ENCODE measurements at places on chromosomes 1 and 21.

DNA sequence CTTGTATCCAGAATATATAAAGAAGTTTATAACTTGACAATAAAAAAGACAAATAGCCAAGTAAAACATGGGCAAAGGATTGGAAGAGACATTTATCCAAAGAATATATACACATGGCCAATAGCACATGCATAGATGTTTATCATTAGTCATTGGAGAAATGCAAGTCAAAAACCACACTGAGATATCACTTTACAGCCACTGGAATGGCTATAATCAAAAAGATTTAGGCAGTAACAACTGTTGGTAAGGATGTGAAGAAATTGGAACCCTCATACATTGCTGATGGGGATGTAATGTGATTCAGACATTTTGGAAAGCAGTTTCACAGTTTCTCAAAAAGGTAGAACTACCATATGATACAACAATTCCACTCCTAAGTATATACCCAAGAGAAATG, 51.1 kb downstream of the SLC44A5 start:
- no peak for DNase-seq

DNA sequence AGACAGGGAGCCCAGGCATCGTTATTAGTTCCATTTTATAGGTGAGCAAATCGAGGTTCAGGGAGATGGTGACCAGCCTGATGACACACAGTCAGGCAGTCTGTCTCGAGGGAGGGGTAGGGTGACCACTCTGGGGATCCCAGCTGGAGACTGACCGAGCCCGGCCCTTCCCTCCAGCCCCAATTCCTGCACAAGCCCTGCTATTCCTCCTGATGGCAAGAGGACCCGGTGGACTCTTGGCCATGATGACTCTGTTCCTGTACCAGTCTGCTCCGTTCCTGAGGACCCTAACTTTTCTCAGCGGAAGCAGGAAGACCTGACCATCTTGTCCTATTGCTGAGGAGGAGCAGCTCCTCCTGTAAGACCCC, 391 bp downstream of the AGT start:
- no peak for DNase-seq

DNA sequence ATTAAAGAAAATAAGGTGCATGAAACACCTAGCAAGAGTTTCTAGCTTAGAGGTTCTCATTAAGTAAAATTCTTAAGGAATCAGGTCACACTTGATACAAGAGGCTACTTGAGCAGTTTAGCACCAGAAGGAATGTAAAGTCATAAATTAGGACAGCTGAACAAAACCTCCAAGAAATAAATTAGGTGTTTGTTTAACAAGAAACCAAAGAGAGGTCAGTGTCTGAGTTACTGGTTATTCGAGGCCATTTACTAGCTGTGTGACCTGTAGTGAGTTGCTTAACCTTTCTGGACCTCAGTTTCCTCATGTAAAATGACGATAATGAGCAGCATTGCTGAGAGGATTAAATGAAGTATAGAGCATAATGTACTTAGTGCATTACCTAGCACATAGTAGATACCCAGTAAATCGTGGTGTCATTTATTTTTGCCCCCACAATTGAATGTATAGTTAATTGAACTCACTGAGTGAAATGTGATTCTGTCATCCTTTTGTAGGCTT, 908 bp upstream of the ELK4 start:
- no peak for DNase-seq

GRCh38 chr21:37793660-37794059, 122.6 kb downstream of the KCNJ6 start:
- DNase-seq, result no peak

DNA sequence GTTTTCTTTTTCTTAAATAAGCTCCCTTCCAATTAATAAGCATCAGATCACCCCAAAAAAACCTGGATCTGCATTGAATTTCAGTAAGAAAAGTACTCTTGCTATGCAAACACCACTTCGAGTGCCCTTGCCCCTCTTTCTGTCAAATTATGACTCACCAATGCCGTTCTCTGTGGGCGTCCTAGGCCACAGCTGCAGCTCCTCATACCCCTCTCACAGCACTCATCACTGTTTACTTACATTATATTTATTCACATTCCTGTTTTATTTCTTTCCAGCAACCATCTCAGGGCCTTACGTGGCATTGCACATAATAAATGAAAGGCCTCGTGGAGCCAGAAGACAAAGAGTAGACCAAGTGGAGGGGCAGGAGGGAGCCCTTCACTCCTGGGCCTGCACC, 99.1 kb upstream of the CTTNBP2NL start:
- DNase-seq, result no peak

Measured in stimulated activated CD4-positive, alpha-beta T cell treated with anti-CD3 and anti-CD28 coated beads, Interleukin-1b, Interleukin-23, amount 100 ng/mL, for 24 hours (primary cell).